ENCODE measurements at places on chromosomes 2 and 18.
A peak's percentile ranks its signal among the peaks of the same experiment; 100 is the strongest.

DNA sequence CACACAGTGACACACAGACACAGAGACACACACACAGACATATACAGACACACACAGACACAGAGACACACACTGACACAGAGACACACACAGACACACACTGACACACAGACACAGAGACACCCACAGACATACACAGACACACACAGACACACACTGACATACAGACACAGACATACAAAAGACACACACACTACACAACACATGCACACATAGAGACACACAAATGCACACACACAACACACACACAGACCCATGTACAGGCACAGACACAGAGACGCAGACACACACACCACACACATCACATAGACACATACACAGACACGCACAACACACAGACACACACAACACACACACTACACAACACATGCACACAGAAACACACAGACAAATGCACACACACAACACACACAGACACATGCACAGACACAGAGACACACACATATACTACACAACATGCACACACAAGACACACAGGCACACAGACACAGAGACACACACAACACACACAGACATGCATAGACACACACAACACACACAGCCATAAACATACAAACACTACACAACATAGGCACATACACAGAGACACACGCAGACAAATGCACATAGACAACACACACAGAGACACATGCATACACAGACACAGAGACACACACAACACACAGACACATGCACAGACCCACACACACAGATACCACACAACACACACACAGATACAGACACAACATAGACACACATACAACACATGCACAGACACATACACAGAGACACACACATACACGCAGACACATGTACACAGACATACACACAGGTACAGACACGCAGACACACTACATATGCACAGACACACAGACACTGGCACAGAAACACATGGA lies 120.5 kb downstream of the BCL2 start:
- DNase-seq: no peak

- no peak for DNase-seq
Measured at GRCh38 chr2:34785206-34785785, 1186.2 kb upstream of the FAM98A start.

GRCh38 chr2:45498661-45499550 lies 112.2 kb downstream of the SRBD1 start:
- DNase-seq: no peak

GRCh38 chr2:150528861-150529801 lies 41.7 kb upstream of the RND3 start:
- peak; percentile 87 for DNase-seq

GRCh38 chr18:22183698-22184170 lies 14.3 kb downstream of the GATA6 start:
- no peak for DNase-seq

GRCh38 chr2:17106418-17106817 lies 411.8 kb downstream of the RAD51AP2 start:
- no peak for DNase-seq

- no peak for DNase-seq
Measured at GRCh38 chr2:29817299-29817698, 104.1 kb downstream of the ALK start.

GRCh38 chr2:71749671-71750101 lies 296.3 kb downstream of the DYSF start:
- DNase-seq: peak; percentile 79

DNA sequence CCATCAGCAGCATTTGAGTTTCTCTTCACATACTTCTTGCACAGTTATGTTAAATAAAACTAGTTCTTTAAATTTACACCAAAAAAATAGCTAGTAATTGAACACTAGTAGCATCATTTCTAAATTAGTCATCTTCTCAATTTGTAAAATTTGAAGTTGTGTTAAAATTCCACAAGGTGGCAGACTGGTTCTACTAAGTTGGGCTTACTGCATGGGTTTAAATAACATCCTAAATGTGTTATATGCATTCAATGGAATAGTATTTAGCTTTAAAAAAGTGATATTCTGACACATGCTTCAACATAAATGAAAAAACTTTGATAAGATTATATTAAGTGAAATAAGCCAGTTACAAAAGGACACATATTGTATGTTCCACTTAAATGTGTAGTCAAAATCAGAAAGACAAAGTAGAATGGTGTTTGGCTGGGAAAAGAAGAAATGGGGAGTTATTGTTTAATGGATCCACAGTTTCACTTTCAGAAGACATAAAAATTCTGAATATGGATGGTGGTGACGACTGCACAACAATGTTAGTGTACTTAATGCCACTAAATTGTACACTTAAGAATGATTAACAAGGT lies 28.7 kb upstream of the RPRD1A start:
- DNase-seq: peak; percentile 64

DNA sequence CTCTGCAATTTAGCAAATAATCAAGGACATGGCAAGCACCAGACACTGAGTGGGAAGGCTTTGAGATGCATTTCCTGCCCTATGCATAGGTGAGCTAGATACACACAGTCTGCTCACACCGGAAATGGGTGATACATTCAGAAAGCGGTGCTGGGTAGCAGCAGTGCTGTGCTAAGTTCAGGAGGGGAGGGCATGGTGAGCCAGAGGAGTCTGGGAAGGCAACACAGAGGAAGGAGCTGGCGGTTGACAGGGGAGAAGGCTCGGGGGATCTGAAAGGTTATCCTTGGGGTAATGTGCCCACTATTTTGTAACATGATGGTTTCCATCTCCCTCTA lies 57.4 kb upstream of the EPAS1 start:
- no peak for DNase-seq

GRCh38 chr18:58354051-58354450 lies 274.8 kb downstream of the ALPK2 start:
- no peak for DNase-seq

- no peak for DNase-seq
Measured at GRCh38 chr2:140601342-140601741, 1529.5 kb downstream of the LRP1B start.

DNA sequence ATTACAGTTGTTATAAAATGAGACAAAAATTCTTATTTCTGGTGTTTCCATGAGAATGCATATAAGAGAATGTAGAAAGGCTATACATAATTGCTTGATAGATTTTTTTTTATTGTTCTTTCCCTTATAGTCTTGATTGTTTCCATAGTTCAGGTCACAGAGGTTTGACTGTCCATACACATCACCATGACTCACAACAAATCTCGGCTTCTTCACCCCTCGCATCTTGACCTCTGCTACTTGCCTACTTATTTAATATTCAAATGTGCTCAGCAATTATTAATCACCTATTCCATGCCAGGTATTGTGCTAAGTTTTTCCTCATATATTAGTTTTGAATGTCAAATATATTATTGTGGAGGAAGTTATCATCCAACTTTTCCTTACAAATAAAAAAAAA lies 789.6 kb downstream of the RNF144A start:
- DNase-seq: no peak

DNA sequence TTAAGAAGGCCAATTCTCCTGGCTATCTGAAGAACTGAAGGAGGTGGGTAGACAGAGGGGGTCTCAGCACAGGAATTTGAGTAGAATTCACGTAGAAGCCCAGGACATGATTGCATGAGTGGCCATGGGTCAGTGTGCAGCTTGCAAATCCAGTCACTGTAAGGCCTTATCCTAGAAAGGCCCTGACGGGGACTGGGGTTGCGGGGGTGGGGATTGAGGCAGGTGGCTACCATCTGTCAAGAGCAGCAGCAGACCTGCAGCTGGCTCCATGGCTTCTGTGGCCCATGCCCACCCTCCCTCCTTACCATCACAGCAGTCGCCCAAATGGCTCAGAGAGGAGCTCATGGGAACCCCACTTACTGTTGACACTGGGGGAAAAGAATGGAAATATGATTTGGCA lies 34.6 kb upstream of the SLC14A1 start:
- no peak for DNase-seq

DNA sequence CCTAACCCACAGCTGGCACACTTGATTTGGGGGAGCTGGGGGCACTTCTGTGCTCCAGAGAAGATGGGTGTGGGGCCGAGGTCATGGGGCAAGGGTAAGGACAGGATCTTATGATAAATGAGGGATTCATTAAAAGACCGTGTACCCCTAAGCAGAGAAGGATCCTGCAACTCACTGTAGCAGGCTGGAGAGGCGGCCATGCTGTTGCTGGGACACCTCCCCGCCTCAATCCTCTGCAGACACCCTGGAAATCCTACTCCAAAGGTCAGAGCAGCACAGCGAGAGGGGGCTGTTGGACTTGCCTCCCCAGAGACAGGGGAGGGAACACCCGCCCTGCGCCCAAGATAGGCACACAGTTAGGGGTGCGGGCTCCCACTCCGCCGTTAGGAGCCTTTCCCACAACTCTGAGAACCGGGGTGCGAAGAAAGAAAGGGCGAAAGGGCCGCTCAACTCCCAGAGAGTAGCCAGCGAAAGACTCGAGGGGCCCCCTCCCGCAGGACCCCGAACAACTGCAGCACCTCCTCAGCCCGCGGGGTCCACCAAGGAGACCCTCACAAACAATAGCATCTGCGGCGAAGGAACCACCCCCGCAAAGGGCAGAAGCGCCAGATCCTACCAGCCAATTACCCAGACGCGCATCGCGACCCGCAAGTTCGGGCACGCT lies 1.4 kb downstream of the PARD6G start:
- no peak for DNase-seq

DNA sequence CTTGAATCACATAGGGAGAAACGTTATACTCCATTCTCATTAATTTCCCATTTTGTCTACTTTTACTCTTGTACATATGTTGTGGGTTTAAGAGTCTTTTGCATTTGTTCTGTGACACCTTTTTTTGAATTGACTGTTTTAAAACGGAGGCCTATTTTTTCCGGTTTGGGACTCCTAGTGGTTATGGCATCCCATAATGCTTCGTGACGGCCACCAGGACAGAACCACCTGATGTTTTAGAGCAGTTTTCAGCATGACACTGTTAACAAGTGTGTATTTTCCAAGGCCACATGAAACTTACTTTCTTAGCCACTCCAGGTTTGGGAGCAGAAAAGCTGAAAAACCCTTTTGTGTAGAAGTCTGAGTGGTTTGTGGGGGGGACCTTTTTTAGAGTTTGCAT lies 8.4 kb downstream of the SOX11 start:
- no peak for DNase-seq

DNA sequence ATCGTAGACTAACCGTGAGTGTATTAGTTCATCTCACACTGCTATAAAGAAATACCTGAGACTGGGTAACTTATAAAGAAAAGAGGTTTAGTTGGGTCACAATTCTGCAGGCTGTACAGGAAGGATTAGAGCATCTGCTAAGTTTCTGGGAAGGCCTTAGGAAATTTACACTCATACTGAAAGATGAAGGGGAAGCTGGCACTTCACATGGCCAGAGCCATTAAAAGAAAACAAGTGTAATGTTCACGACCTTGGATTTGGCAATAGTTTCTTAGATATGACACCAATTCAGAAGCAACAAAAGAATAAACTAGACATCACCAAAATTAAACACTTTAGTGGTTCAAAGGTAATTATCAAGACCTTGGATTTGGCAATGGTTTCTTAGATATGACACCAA lies 23.8 kb downstream of the ABCB11 start:
- no peak for DNase-seq

- no peak for DNase-seq
Measured at GRCh38 chr2:28527196-28527595, 31.3 kb downstream of the PLB1 start.

DNA sequence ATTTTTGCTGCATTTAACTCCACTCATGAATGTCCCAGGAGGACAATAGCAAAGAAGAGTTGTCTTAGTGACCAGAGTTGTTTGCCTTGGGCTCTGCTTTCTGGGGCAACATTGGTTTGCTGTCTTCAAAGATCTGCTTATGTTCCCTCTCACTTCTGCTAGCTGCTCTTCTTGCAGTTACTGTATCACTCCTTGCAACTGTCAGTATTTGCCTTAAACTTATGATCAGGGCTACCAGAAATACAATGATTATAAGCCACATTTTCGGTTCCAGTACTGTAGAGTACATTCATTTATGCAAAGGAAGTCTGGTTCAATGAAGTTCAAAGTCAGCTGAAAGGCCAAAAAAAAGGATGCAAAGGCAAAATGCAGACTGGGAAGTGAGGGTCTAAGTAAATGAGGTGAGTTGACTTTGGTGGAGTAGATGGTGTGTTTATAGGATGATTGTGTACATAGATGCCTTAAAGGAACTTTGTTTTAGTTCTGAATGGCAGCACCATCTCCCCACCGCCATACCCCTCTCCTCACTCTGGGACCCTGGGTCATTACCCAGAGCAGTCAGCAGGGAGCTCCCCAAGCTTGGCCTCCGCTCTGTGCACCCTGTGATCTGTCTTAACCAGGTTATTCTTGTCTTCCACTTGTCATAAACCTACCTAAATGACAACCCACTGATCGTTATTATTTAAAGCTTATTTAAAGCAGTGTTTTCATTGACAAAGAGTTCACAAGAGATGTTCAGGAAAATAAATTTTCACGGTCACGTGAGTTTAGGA lies 236.0 kb downstream of the DOK6 start:
- no peak for DNase-seq

DNA sequence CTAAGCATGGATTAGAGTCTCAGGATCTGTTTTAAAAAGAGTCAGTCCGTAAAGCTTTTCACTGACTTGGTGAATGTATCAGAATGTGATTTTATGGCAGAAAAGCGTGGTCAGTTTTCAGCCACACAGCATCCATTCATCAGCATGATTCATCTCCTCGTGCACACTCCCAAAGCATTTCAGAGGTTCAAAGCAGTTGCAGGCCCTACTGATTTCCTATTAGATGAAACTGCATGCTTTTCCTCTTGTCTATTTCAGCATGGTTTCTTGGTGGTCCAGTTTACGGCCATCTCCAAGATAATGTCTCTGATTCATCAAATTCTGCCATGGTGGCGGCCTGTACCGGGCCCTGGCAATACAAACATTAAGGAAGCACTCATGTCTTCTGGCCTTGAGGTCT lies 4.8 kb upstream of the PARD6G start:
- DNase-seq: peak; percentile 63

GRCh38 chr18:70004696-70005095 lies 57.0 kb upstream of the CD226 start:
- no peak for DNase-seq

- DNase-seq: no peak
Measured at GRCh38 chr2:57313678-57314077, 732.9 kb upstream of the VRK2 start.

GRCh38 chr2:130957915-130958314 lies 121.2 kb downstream of the ARHGEF4 start:
- no peak for DNase-seq

DNA sequence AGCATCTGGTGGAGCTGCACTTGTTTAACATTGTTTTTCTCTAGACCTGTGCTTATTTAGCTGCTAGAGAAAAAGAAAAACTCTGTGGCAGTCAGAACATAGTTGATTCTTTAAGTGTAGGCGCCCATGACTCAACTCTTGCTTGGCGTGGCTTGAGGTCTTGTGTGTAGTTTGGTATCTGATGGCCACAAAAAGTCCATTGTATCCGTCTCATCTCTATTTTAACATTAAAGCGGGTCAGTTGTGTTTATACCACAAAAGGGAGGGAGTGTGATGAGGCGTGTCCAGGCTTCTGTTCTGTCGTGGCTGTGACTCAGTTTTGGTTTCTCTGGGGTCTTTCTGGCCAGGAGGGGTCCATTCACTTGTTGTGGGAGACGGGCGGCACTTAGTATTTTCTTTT lies 24.2 kb upstream of the UGT1A8 start:
- no peak for DNase-seq

- no peak for DNase-seq
Measured at GRCh38 chr2:48691935-48692691, 63.4 kb downstream of the LHCGR start.

Data from fibroblast of skin of right quadriceps (primary cell).